ENCODE measurements at places on chromosomes 2 and 18.
A peak's percentile ranks its signal among the peaks of the same experiment; 100 is the strongest.

DNA sequence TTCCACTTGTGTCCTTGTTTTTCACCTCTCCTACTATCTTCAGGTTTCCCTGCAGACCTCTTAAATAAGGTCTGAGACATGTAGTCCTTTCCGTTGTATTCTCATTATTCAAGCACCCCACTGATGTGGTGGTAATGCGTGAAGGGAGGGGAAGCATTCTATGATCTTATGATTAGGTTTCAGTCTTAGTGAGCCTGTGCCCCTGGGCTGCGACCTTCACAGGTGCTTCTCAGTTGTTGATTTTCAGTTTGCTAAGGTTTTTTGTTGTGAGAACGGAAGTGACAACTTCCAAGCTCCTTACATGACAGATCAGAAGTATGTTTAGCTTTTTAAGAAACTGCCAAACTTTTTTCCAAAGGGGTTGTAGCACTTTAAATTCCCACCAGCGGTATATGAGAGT is 41.3 kb downstream of the VPS54 start:
- DNase-seq: no peak

- peak; percentile 74 for DNase-seq
These were observed 38.5 kb upstream of the RND3 start for GRCh38 chr2:150526006-150526405.

- DNase-seq: no peak
These were observed 69.1 kb downstream of the NCAPH start for GRCh38 chr2:96404446-96405373.

GRCh38 chr2:860259-860855 is 90.3 kb upstream of the SNTG2 start:
- peak; percentile 40 for DNase-seq

DNA sequence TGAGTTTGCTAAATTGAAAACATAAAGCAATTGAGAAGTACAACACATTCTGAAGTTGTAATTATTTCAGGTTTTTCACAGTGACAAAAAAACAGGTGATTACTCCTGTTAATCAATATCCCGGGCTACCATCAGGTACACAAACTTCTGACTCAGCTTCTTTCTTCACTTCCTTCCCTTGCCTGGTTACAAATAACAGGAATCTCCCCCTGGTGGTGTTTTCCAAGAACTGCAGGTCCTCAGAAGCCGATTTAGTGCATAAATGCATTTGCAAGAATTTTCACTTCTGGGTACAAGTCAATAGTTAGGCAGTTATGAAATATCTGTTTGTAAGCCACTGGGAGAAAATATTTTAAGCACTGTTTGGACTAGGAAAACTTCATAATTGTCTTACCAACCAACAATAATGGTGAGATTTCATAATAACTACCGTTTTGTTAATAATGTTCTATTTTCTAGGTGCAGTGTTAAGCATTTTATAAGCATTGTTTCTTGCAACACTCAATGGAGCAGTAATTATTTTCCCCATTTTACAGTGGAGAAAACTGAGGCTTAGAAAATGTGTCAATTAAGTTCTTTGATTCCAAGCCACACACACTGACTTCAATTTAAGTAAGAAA is 12.4 kb upstream of the GMCL1 start:
- peak; percentile 98 for DNase-seq

Data from trophoblast cell (in vitro differentiated cells and primary cell).